Endodermal cell (in vitro differentiated cells): ENCODE measurements at places on chromosomes 2 and 18.

DNA sequence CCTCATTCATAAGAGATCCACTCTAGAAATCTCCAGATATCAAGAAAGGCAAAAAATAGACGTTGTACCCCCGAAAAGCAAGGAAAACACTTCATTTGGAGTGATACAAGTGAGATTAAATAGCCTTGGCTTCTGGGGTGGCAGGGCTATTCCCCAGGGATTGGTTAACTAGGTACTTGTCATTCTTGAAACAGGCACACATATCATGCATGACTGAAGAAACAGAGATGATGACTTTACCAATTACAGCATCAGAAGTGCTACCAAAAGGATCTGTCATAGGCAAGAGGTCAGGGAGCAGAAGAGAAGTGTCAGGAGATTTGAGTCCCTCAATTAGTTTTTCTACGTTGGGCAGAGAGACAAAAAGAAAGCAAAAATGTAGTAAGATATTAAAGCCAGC lies 45.2 kb upstream of the NFU1 start:
- DNase-seq: no peak

GRCh38 chr2:161250864-161251436 lies 57.3 kb upstream of the PSMD14 start:
- DNase-seq: peak; percentile 55

DNA sequence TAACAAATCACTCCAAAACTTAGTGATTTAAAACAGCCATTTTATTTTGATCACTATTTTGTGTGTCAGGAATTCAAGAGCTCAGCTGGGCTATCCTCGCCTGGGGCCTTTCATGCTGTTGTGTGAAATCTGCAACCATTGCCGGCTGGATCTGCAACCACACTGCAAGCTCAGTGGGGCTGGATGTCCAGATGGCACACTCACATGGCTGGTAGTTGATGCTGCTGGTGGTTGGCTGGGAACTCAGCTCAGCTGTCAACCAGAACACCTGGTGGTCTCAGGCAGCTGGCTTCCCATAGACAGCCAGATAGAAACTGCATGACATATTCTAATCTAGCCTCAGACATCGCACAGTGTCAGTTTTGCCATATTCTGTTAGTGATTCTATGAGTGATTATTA lies 30.6 kb upstream of the AP1S3 start:
- DNase-seq: no peak

DNA sequence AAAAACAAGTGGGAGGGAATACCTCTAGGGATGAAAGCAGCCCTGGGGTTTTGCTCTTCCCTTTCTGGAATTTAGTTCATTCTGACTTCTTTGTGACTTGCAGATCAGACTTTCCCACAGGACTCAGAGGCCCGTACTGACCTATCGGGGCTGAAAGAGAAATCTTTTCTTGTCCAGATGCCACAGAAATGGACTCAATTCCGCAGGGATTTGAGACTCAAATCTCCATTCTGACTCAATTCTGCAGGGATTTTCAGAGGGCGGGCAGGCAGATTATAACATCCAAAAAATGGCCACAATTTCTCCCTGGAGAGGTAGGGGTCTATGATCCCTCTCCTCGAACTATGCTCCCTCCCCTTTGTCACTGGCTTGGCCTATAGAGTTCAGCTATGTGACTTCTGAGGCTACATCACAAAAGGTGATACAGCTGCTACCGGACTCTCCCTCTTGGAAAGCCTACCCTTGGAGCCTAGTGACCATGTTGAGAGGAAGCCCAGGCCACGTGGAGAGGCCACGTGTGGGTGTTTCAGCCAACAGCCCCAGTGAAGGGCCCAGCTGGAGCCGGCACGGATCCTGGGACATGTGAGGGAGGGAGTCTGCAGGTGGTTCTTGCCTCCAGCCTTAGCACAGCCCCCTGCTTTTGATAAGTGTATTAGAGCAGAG lies 4.8 kb upstream of the EFHD1 start:
- DNase-seq: no peak
